ENCODE measurements at places on chromosomes 11 and 22. TPM values are rescaled to one million over a fixed set of nuclear protein-coding genes. Genes with fewer than 3 reads are reported as not detected.

GRCh38 chr11:112248201-112248600 is 12.5 kb downstream of the PLET1 start:
- DNase-seq = no peak

GRCh38 chr11:108558222-108558621 is 35.3 kb downstream of the EXPH5 start:
- DNase-seq = no peak

GRCh38 chr11:42145311-42145710 is 685.9 kb upstream of the LRRC4C start:
- DNase-seq = no peak

The DEUP1 gene
- 0.27 TPM for polyA plus RNA-seq

The MIF gene
- 289 TPM for polyA plus RNA-seq

DNA sequence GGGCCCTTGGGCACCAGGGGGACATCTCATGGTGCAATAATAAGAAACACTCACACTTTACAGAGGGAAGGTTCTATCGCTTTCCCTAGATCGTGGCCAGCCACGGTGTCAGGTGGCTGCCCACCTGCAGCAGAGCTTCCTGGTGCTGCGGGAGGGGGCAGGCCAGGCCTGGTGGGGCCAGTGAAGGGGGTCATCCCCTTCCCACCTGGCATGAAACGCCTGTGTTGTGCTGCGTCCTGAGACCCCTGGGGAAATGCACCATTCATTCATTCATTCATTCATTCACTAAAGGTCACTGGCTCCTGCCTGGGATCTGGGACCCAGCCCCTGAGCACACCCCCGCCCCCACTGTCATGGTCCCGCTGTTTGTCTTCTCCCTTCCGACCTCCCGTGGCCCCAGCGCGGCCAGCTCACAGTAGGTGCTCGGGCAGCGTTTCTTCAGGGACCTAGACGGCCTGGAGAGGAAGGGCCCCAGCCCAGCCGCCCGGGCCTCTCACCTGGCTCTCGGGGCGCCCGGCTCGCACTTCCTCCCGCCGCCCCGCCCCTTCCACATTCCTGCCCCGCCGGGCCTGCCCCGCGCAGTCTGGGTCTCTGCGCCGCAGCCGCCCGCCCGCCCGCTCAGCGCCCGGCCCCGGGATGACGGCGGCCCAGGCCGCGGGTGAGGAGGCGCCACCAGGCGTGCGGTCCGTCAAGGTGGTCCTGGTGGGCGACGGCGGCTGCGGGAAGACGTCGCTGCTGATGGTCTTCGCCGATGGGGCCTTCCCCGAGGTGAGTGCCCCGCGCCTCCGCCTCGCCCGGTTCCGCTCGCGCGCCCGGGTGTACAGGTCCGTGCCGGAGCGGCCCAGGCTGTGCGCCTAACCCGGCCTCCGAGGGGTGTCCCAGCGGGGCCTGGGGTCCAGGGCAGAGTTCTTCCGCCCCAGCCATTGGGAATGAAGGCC is at the start of gene RHOD:
RHOD (plus strand) TSS at position 581 of the 938 bp plus-strand sequence; CDS start at position 637, 56 bp downstream.
- peak; percentile 36 for DNase-seq

The BRMS1 gene
- polyA plus RNA-seq = 17.5 TPM

DNA sequence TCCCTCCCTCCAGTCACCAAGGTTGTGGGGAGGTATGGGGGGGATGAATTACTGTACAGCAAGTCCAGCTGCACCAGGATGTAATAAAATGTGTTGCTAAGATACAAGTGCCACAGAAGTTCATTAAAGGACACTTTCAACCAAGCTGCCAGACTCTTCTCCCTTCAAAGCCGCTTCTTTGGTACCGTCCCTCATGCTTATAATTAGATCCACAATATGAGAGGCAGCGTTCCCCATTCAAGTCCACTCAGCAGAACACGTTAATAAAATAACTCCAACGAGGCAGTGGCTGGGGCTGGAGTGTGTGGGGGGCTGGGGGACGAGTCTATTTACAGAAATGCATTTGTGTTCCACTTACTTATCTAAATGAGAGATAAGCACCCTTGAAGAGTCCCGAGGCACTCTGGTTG is 14.7 kb downstream of the PHF21B start:
- no peak for DNase-seq

- no peak for DNase-seq
These were observed 123.6 kb upstream of the TENM4 start for GRCh38 chr11:79564288-79564925.

DNA sequence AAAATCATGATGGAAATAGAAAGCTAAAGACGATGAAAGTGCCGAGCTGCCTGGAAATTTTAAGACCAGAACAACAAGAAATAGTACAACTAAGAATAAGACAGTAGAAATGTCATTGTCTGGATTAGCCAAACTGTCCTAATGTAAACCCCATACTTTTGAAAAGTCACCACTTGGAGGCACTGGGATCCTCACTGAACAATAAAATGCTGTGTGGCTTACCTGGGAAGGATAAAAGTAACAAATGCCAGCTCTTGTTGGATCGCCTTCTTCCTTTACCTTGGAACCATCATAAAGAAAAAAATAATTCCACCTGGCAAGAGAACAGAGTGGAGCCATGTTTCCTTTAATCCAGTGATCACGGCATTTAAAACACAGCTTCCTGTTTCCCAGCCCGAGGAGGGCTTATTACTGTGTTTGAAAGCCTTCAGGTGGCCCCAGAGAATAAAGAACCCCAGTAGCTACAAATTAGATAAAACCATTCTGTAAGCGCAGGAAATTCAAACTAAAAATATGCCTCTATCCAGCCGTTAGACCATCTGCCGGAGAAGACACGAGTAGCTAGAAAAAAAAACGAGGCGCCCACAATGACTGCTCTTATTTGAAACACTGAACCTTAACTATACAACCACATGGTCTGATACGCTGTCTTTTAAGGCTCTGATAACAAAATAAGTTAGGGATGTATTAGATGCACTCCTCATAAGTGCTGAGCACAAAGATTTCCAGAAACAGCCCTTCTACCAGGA is 4.4 kb downstream of the HPS4 start:
- no peak for DNase-seq

DNA sequence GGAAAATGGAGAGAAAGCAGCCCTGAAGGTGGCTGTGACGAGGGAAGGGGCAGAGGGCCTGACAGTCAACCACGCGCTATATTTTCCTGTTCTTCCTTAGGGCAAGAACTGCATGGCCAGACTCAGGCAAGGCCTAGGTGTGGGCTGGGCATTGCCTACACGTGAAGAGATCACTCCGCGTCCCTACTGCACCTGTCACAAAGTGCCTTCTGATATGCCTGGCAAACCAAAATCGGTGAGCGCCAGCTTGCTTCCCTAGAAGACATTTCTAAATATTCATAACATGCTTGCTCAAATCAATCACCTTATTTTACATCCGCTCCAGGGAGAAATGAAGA is 6.3 kb downstream of the TMEM121B start:
- no peak for DNase-seq

The MRGPRX3 gene
- not detected for polyA plus RNA-seq

GRCh38 chr11:26992031-26992541 is 1.8 kb upstream of the FIBIN start:
- no peak for DNase-seq

The FREY1 gene
- polyA plus RNA-seq = not detected

DNA sequence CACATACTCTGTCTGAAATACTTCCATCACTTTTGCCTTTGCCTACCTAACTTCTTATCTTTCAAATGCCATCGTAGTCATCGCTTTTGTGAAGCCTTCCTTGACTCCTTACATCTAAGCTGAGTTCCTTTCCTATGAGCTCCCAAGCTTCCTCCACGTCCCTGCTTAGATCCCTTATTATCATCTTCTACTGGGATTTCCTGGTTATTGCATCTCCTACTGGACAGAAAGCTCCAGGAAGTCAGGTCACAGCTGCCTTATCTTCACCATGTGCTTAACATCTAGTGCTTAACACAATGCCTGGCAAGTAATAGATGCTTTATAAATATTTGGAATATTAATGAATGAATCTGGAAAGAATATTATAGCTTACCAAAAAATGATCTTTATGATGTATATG is 5.9 kb downstream of the YPEL4 start:
- DNase-seq = no peak

The NTM gene
- polyA plus RNA-seq = 0.16 TPM

The OR5B21 gene
- not detected for polyA plus RNA-seq

DNA sequence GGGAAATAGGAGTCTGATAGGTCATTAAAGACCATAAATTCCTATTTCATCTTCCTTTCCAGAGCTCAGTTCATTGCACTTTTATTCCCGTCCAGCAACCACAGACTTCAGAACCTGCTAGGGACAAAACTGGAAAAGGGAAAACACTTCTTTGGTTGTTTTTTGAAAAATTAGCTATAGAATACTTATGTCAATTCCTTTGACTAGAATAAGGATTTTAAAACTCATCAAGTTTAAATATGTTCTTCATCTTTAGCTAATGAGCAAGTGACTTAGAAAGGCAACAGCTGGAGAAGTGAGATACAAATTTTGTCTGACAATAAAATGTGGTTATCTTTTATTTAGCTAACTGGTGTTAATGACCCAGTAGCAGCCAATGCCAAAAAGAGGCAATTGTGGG is 206.9 kb downstream of the SOX6 start:
- DNase-seq = no peak

- no peak for DNase-seq
These were observed 3.6 kb downstream of the RTN4RL2 start for GRCh38 chr11:57463671-57464538.

GRCh38 chr22:29782061-29782845 is 15.1 kb downstream of the UQCR10 start:
- peak; percentile 55 for DNase-seq

DNA sequence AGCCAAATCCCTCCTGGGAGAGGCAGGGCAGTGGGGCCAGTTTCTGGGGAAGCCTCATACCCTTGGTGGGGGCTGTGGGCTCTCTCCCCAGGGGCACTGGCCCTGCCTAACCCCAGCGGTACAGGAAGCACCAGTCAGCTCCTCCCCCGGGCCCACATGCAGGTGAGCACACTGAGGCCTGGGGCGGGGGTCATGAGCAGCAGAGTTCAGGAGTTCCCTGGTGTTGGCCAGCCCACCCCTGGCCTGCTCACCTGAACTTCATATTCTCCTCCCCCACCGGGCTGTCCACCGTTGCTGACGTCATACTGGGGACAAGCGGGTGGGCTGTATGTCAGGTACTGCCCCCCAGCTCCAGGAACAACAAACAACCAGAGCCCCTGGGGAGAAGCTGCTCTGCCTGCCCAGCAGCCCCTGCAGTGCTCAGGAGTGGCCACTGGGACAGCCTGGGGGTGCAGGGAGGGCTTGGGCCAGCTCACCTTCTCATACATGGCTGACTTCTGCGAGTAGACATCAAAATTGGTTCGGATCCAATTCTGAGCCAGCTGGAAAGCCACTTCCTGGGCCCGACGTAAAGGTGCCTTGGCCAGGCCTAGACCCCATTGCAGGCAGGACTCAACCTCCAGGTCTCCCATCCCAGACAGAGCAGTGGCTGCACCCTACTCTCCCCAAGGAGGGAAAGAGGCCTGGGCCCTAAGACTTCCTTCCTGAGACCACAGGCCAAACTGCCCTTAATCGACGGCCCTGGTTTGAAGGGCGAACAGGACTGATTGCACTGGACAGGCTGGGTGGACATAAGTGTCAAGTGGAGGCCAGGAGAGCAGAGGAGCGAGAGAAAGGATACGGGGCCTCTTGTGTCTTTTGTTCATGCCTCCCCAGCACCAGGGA is 20.8 kb downstream of the TREH start:
- no peak for DNase-seq

DNA sequence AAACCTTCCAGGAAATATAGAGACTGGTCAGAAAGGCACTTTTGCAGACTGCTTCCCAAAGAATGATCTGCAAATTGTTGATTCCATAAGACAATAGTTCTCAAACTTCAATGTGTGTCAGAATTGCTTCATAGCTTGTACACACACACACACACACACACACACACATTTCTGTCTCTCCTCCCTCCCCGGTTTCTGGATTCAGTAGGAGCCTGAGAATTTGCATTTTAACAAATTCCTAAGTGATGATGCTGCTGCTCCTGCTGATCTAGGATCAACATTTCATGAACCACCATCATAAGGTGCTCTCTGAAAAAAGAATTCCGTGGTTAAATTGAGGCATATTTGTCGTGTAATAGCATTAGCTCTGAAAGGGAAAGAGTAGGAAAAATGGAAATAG is 35.3 kb upstream of the FZD4 start:
- DNase-seq = no peak

The SLC5A12 gene
- 0.02 TPM for polyA plus RNA-seq

- DNase-seq = no peak
These were observed 166.4 kb downstream of the CASP12 start for GRCh38 chr11:104731890-104732289.

DNA sequence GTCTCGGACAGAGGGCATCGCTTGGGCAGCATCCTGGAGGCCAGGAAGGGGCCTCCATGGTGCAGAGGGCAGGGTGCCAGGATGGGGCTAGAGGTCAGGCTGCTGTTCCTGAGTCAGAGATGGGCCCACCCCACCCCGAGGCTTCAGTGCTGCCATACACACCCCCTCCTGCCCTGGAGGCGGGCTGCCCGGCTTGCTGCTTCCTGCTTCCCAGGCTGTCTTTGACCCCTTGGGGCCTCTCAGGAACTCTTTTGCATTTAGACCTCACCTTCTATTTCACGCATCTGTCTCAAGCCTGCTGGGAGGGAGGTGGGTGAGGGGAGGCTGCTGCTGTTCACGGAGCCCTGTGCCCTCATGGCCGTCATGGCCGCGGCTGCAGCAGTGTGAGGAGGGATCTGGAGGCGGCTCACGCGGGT is 6.6 kb upstream of the GRAMD4 start:
- no peak for DNase-seq

GRCh38 chr11:69013009-69013951 is at the start of gene MRGPRF:
TSS of gene MRGPRF (minus strand) at chr11:69013246. CDS start at chr11:69009901, 3,345 bp downstream.
- peak; percentile 95 for DNase-seq

- DNase-seq = no peak
These were observed 1.1 kb downstream of the OR5A2 start for GRCh38 chr11:59425131-59425530.

- DNase-seq = no peak
These were observed 280.5 kb downstream of the DDX10 start for GRCh38 chr11:108945341-108945740.

DNA sequence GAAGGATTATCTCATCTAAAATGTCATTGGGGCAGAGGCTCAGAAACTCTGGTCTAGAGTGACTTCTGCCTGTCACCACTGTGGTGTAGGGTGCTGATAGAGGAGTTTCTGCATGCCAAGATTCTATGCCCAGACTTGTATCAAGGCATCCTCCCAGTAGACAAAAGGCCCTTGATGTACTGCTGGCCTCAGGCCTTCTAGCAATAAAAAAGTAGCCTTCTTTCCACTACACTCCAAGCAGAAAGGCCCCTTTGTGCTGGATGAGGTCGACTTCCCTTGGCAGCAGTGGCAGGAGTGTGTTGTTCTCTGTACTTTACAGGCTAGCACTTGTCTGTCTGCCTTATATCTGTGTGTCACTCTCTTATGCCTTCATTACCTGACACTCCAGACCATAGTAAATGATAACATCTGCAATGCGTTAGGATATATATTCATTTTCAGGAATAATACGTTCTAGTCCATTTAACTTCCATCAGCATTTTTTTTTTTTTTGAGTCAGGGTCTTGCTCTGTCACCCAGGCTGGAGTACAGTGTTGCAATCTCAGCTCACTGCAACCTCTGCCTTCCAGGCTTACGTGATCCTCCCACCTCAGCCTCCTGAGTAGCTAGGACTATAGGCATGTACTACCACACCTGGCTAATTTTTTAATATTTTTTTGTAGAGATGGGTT is 49.5 kb upstream of the RRM1 start:
- no peak for DNase-seq

All from ovary (tissue), 10 donors.